ENCODE measurements at places on chromosomes 7 and 10. TPM values are rescaled to one million over a fixed set of nuclear protein-coding genes. Genes with fewer than 3 reads are reported as not detected.

DNA sequence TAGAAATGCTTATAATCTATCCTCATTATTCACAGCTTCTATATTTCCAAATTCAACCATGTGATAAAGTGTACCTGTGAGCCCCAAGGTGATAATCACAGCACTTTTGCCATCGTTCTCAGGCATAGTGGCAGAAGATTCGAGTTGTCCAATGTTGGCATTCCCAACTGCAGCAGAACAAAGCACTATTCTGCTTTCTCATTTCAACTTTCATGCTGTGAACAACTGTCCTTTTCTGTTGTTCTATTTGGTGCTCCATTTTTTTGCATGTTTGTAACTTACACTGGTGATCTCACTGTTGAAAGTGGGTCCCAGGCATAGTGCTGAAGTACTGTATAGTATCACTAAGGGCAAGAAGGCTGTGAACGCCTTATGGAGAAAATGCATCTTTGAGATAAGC lies 438.2 kb downstream of the PAXIP1 start:
- no peak for DNase-seq

DNA sequence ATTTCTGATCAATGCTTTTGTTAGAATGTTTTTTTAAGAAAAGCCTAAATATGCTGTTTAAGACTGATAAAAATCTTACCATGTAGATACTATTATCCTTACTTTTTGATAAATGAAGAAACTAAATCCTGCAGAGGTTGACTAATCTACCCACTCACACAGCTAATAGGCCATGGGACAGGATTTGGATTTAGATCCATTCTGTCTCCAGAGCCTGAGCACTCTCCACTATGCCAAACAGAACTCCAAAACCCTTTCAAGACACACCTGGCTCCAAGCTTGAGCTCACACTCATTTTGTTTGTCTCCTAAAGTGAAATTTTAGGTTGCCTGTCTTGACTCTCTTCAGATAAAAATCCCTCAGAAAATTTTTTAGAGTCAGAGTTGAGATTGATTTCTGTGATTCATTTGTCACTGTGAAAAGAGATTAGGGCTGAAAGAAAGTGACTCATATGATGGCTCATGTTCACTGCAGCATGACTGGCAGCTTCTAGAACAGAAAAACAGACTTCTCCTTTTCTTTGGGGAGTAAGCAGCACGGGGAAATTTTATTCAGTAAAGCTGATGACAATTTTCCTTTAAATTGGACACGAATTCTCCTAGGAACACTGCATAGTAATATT lies 132.3 kb upstream of the POT1 start:
- no peak for DNase-seq

GRCh38 chr7:73443548-73444255 lies 10.1 kb downstream of the FZD9 start:
- DNase-seq = no peak

GRCh38 chr10:2925631-2926030 lies 141.7 kb upstream of the PFKP start:
- no peak for DNase-seq

DNA sequence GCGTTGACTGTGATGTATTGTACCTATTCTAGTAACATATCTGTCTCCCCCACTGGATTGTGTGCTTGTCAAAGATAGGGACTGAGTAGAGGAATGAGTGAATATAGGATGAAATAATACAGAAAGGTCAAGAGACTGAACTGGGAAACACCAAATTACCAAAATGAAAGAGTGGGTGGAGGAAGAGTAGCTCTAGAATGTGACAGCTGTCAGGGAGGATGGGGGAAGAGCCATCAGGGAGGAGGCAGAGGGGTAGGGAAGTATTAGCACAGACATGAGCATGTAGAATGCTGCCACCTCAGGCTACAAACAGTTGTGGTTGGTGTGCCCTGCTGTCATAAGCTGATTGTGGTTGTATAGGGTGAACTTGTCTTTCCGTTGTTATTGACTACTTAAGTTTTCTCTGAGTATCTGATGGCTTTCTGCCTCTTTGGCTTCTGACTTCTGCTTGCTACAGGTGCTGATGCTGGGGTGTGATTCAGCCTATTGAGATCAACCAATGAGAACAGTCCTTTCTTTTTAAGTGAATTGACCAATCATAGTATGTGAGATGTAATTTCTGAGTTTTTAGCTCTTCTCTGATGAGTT lies 5.6 kb downstream of the CCSER2 start:
- DNase-seq = peak; percentile 54

GRCh38 chr10:13462551-13462950 lies 66.3 kb downstream of the BEND7 start:
- no peak for DNase-seq

- DNase-seq = no peak
Observed at GRCh38 chr10:113115556-113115955, 165.5 kb downstream of the TCF7L2 start.

- DNase-seq = peak; percentile 16
Observed at GRCh38 chr10:99658622-99659030, 683 bp upstream of the ENTPD7 start.

DNA sequence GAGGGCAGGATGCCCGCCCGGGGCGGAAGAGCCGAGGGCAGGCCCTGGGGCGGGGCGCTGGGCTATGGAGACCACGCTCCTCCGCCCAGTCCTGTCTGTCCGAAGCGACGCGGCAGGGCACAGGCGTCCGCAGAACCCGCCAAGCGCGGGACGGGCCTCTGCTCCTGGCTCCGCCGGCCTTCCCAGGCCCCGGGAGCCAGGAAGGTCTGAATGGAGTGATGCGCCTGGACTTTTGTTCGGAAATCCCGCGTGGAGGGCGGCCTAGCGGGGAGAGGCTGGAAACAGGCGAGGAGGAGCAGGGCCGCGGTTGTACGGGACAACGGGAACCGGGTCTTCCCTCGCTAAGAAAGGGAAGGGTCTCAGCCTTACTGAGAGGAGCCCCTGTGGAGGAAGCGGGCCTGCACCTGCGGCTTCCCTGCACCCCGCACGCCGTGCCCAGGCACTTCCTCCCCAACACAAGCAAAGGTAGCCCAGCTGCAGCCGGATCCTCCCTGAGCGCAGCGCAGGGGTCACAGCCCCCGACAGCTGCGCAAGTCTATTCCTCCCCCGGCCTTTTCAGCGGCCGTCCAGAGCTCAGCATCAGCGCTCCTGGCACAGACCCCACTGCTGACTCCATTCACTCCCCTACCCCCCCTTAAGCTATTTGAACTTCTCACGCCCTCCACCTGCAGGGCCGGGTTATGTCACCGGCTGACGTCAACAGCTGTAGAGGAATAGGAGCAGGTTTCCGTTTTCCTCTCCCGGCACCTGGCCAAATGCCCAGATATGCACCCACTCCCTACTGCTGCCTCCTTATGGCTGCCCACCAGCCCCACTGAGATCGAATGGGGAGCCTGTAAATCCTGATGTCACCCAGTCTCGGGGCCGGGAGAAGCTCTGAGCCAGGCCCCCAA lies 143.2 kb upstream of the RET start:
- DNase-seq = no peak

- no peak for DNase-seq
Observed at GRCh38 chr7:24284699-24285506, 913 bp downstream of the NPY start.

- DNase-seq = no peak
Observed at GRCh38 chr7:143395187-143396149, 13.2 kb downstream of the EPHA1 start.

DNA sequence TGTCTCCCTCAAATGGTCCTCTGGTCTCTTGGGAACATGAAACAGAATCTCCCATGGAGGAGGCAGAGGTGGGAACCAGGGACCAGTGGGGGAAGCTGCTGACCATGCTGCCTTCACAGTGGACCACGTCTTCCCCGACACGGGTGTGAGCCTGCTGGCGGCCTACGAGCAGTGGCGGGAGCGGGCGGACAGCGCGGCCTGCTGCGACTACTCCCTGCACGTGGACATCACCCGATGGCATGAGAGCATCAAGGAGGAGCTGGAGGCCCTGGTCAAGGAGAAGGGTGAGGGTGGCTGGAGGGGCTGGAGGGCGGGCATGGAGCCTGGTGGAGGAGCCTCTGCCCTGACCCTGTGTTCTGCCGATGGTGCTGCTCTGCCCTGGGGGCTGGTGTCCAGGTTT lies 8.0 kb downstream of the DPYSL4 start:
- DNase-seq = no peak

DNA sequence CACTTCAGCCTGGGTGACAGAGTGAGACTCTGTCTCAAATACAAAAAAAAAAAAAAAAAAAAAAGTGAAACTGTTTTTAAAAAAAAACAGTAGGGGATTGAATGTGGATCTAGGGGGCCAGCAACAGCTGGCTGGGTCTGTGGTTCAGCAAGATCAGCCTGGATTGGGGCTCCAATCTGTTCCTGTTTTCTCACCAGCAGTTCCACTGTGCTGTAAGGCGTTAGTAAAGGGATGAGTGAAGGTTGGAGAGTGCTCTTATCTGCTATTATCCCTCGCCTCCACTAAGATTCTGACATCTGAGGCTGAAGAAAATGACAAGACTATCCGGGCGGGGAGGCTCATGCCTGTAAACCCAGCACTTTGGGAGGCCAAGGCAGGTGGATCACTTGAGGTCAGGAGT lies 41.6 kb upstream of the GTF2IRD1 start:
- DNase-seq = no peak

- DNase-seq = no peak
Observed at GRCh38 chr10:119320981-119321380, 113.6 kb downstream of the GRK5 start.

DNA sequence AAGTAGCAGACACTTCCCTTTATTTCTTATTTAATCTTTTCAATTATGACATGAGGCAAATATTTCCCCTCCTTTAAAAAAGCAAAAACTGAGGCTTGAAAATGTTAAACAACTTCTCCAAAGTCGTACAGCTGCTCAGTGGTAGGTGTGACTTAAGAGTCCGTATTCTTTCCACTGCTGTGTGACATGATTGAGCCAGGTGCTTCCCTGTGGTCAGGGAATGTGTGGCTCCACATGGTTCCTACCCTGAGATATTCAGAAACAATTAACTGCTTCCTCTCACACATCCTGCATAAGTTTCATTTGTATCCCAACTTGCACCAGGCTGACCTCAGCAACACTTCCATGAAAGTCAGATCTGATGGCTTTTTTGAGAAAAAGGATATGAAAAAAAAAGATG lies 13.6 kb downstream of the OPALIN start:
- DNase-seq = no peak

DNA sequence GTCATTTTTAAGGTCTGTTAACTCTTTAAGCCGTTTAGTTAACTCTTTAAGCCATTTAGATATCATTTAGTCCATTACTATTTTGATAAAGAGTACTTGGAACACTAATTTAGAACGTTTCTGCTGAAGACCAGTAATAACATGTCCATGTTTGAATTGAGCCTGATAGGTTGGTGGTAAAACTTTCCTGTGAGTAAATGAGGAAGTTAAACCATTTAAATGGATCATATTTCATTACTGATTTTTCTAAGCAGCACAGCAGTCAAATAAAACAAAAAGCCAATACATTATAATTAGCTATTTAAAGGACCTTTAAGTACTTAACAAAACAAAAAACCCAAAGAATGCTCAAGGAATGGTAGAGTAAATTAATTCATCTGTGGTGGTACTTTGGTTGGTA lies 29.4 kb downstream of the PHTF2 start:
- DNase-seq = no peak

DNA sequence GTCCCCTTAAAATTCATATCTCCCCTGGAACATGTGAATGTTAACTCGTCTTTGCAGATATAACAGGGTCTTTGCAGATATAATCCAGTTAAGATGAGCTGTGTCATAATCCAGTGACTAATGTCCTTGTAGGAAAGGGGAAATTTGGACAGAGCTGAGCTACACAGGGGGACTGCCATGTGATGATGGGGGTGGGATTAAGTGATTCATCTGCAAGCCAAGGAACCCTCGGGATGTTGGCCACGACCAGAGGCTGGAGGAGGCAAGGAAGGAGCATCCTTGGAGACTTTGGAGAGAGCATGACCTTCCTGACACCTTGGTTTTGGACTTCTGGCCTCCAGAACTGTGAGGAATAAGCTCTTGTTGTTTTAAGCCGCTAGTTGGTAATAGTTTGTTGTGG lies 153.9 kb upstream of the PCBD1 start:
- no peak for DNase-seq

- no peak for DNase-seq
Observed at GRCh38 chr10:77498210-77498609, 139.4 kb downstream of the KCNMA1 start.

DNA sequence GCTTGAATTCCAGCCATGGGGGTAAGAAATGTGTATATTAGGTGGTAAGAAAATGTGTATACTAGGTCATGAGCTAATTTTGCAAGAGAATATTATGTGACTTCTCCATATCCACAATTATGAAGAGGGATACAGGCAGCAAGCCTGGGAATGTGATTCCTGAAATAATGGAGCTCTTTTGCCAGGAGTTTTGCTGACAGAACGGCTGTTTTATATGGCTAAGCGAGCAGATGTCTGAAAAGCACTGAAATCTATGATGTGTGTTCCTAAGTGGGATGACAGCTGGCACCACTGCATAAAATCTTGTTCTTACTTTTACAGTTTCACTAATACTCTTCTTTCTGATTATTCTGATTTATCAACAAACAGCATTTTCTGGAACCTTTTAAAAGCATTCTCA lies 386.0 kb upstream of the HPS1 start:
- DNase-seq = no peak

- DNase-seq = peak; percentile 6
Observed at GRCh38 chr10:61784354-61785133, 117.0 kb upstream of the ARID5B start.

- DNase-seq = no peak
Observed at GRCh38 chr10:52853704-52854103, 81.1 kb upstream of the MBL2 start.

GRCh38 chr7:33075818-33076518 lies 13.4 kb upstream of the NT5C3A start:
- no peak for DNase-seq

GRCh38 chr7:84704380-84704779 lies 482.5 kb downstream of the SEMA3D start:
- DNase-seq = no peak

- no peak for DNase-seq
Observed at GRCh38 chr7:82567356-82567755, 123.8 kb upstream of the CACNA2D1 start.

DNA sequence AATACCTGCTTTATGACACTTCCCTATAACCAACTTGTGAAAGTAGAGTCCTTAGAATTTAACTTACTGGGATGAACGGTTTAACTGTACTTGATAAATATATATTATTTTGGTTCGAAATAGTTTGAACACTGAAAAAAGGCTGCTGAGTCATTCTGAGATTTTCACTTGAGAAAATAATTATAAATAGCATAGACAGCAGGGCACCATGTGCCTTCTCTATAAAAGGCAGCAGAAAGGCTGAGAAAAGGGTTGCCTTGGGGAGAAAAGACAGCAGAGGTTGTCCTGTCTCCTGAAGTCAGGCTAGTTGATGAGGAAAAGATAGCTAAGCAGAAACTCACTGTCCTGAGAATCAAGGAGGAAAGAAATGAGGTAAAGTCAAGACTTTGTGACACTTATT lies 92.4 kb downstream of the CTTNBP2 start:
- DNase-seq = no peak

- DNase-seq = peak; percentile 34
Observed at GRCh38 chr10:101062232-101063049, 652 bp downstream of the KAZALD1 start.

The TAF6 gene
- 72.9 TPM for total RNA-seq

The ITGA8 gene
- not detected for total RNA-seq

The SFTPD gene
- not detected for total RNA-seq

The UNC5B gene
- 0.10 TPM for total RNA-seq

The SLIT1 gene
- 0.15 TPM for total RNA-seq

The MYL10 gene
- total RNA-seq = not detected

The MCM10 gene
- total RNA-seq = 104 TPM

The CABCOCO1 gene
- not detected for total RNA-seq

The COBL gene
- not detected for total RNA-seq

The EPHB4 gene
- 2.4 TPM for total RNA-seq

The CISD1 gene
- 56.0 TPM for total RNA-seq

The CCDC146 gene
- total RNA-seq = 1.2 TPM

The MAGI2 gene
- total RNA-seq = 0.17 TPM

The SPDYE6 gene
- total RNA-seq = not detected

The FGL2 gene
- 4.0 TPM for total RNA-seq

Data from activated T-helper 1 cell treated with anti-CD3 and anti-CD28 coated beads, Interleukin-12 subunit alpha, Interleukin-12 subunit beta, Interleukin-2, Interleukin-4 antibody, amounts not matched to agents 30 ng/mL and 10 ng/mL and 1 ng/mL, durations not matched to agents 14 hours and 24 hours and 36 hours (primary cell).